ENCODE measurements at places on chromosomes 6 and 20.
A peak's percentile ranks its signal among the peaks of the same experiment; 100 is the strongest.

DNA sequence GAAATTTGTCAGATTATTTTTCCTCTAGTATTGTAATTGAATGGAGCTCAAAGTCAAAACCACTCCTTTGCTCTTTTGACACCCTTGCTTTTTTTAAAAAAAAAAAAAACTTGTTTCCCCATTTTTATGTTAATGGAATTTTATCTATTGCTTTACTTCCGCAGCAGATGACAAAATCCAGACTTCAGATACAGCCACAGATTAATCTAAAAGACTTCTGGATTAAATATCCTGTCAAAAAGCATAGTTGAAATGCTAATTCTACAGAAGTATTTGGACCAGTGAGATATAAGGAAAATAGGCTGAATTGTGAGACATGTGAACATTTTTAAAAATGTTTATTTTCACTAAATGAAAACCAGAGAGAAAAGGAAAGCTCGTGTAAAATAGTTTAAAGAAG is 341.4 kb downstream of the BMP2 start:
- DNase-seq = no peak

DNA sequence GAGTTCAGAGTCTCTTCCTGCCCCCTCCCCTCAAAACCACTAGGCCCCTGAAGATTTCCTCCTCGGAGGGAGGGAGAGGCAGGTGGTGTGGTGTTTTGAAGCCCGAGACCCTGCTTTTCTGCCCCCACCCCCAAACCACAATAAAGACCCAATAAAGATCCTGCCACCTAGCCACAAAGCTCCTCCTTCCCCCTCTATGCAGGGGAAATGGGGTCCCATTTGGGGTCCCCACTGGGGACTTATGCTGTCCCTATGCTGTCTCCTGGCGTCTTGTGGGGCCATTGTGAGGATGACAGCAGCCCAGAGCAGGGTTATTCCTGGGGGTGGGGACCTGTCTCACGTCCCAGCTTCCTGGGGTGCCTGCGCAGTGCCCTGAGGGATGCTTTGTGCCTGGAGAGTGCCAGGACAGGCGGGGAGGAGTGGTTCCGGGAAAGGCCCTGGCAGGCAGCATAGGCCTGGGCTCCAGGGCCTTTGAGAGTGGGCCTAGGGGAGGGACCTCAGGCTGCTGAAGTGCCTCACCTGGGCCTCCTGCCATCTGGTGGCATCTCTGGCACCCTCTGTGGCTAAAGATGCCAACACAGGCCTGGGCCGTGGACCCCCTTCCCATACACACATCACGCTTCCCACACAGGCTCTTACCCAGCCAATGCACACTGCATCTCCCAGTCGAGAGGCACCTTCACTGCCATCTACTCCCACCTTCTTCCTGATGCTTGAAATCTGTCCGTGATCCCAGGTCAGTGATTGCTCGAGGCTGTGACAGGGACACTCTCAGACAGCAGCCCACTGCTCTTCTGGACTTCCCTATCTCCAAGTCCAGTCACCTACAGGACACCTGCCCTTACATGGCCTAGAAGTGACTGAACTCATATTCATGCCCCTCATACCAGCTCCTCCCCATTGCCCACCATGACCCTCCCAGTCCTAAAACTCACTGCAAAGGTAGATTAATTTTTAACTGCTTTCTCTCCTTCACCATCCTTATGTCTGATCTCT is 7.9 kb upstream of the ARMC12 start:
- DNase-seq = peak; percentile 26

GRCh38 chr20:32792316-32792715 is 27.4 kb upstream of the MAPRE1 start:
- peak; percentile 38 for DNase-seq

DNA sequence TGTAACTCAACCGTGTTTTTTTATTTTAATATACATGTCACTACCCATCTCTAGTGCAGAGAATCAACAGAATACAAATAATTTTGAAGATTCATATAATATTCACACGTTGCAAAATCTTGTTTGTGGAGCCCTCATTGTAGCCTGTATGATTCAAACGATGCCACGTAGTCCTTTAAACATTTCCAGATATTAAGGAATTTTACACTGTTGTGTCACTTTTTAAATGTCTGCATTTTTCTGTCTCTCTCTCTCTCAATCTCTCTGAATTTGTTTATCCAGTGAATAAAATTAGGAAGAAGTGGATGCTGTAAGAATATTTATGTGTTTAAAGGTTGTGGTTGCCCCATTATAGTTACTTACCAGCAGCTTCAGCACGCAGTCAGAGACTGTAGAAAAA is 262.0 kb downstream of the PAX1 start:
- no peak for DNase-seq

DNA sequence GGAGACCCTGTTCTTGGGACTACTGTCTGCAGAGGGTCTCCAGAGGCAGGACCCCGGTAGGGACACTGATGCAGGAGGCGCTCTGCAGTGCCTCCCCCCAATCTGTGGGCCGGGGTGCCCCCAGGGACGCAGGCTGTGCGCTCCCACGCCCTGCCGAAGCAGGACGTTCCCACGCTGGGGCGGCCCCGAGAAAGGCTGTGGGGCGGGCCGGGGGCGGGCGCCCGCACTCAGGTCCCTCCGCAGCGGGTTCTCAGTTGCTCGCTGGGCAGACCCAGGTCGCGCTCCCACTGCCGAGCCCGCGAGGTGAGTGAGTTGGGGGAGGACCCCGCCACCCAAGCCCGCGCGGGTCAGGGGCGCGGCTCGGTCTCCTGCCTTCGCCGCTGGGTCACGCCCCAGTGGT is at the start of gene COX4I2:
Gene COX4I2, plus strand, starts transcription at position 253 of the 400 bp plus-strand sequence. CDS start 1,106 bp downstream, outside the sequence.
- DNase-seq = no peak

DNA sequence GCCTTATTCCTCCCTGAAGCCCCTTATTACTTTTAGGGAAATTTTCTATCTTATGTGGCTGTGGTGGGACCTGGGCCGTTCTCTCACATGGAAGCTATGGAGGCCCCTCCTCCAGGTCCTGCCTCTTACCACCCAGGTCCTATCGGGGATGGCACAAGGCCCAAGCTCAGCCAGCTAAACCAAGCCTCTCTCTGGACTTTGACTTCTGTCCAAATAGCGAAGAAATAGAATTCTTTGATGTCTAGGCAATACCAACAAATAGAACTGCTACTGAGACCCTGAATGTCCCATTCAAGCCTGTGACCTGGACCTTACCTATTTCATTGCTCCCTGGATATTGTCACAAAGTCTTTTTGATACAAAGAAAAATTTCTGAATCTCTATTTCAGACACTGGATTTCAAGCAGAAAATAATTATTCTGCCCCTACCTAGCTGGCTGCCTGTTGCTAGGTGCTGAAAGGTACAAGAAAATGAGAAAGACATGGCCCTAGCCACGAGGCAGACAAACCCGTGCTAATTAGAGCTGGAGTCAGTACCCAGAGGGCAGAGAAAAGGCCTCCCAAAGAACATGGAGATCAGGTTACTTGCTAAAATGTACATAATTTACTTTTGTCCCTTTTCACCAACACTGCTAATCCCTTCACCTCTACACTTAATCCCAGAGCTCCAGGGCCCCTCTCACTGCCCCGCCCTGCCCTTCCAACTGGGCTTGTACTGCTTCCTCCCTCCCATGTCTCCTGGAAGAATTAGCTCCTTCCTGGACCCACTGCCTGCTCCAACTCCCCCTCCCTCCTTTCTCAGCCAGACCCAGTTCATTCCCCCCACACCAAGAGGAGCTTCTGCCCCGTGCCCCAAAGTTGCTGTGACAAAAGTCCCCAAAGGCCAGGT is 15.5 kb upstream of the NNAT start:
- no peak for DNase-seq

DNA sequence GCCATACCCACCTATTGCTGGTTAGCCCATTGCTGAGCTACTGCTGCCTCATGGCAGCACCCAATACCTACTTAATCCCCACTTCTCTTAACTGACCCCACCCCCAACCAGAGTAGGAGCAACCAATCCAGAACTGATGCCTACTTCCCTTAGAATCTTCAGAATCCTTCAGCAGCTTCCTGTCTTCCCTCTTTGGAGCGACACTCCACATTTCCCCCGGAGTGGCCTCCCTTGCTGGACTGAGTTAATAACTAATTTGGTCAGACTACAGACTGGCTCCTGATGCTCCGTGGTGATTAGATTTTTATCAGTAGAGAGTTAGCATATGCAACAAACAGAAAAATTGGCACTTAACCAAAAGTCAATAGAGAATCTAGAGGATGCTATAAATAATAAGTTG is 51.2 kb upstream of the UBR2 start:
- no peak for DNase-seq

GRCh38 chr6:108174371-108175175 is 8.8 kb downstream of the NR2E1 start:
- DNase-seq = no peak

DNA sequence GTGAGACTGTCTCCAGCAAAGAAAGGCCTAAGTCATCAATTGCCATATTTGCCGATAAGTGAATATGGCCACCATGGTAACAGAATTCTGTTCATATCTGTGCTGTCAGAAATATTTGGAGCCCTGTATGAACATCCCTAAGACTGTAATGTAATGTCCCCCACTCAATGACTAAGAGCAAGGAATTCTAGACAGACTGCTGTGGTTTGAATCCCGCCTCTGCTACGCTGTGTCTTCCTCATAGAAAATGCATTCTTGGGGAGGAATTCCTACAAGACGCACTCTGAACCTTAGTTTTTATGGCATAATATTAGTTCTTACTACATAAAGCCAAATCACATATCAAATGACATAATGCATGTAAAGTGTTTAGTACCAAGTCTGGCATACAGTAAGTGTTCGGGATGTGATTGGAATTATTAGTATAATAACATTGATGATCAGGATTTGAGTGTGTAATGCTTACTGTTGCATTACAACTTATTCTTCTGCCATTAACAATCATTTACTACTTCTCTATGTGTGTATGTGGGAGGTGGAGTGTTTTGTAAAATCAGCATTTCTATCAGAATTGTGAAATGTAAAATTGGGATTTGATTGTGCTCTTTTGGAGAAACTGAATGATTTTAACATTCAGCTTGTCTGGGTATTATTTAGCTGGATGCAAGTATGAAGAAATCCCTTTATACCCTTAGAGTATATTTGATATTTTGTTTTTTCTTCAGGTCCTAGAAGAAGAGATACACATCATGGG is 103.0 kb downstream of the OLIG3 start:
- no peak for DNase-seq

DNA sequence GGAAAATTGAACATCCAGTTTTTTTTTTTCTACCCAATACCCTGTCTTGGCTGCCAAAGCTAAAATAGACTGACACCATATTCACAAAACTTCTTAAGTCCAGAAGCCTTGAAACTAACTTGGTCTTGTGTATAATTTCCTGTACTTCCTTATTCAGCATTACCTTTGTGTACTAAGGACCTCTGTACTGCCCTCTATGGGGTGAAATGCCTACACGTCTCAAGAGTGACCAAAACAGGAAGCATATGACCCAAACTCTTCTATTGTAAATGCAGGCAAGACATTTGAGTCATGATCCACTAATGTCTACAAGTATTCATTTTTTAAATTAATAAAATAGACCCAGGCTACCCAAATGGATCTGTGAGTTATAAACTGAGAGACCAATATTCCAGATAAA is 50.4 kb downstream of the HMGCLL1 start:
- no peak for DNase-seq

DNA sequence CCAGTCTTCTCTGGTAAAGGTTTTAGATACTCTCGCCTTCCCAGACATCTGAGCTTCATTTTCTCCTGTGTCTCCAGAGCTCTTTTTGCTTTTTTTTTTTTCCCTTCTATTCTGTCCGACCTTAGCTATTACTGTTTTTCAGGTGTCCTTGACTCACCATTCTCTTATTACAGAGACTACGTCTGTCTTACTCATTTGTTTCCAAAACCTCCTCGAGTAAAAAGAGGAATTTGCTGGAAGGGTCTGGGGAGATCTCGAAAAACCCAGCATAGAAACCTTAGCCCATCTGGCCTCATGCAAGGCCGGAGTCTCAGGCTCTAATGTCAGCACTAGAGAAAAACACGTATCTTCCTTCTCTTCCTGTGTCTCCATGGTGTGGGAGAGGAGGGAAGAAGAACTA is 109.2 kb upstream of the CARMIL1 start:
- no peak for DNase-seq

GRCh38 chr6:36384095-36384494 is 3.4 kb downstream of the ETV7 start:
- DNase-seq = no peak

GRCh38 chr6:129871221-129871620 is 10.1 kb upstream of the TMEM244 start:
- DNase-seq = no peak

DNA sequence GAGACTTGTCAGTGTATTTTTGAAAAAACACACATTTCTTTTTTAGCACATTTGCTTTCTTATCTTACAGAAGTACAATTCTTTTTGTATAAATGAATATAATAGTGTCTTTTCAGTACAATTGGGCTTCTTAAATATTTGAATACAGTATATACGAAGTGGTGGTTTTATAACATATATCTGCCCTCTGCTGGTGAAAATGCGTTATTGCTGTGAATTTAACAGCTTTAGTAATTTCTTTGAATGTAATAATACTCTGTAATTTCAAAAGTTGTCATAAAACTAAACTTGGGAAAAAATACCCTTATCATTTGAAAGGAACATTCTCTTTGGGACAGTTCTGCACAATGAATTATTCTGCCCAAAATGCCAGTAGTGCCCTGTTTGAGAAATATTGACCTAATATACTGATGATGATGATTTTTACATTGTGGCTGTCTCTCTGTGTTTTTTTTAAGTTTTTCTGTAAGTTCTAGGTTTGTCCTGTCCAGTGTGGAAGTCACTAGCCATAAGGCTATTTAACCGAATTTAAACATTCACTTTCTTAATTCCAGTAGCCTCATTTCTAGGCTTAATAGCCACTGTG is 19.0 kb downstream of the SMAP1 start:
- DNase-seq = no peak

DNA sequence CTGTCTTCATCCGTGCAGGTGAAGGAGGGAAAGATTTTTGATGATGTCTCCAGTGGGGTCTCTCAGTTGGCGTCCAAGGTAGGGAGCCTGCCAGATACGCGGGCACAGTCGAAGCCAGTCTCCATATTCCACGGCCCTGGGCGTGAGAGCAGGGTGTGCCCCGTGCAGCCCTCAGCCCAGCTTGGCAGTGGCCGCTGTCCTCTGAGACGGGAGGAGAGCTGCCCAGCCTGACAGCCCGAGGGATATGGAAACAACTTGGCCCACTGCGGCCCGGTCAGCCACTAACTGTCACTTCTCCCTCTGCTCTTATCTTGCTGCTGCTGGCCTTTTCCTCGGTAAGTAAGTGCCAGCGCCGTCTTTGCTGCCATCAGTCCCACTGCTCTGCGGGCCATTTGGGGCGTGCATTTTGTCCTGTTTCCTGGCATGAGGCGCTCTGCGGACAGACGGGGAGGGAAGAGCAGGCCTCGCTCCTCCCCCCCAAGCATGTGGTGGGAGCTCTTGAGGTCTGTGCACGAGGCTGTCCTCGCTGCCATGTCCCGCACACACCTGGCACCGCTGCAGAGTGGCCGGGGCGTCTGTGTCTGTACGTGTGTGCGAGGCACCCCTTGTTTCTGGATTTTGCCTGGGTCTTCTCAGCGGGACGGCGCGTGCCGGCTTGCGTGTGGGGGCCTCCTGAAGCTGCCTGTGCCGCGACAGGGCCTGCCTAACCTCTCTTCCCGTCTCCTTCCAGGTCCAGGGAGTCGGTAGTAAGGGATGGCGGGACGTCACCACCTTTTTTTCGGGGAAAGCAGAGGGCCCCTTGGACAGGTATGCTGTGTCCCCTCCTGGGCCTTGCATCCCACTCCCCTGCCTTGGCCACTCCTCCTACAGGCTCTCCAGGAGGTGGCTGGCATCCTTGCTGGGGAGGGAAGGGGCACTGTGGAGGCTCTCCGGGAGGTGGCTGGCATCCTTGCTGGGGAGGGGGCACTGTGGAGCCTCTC is 7.1 kb upstream of the COL20A1 start:
- DNase-seq = no peak

All from T-helper 17 cell (primary cell).